Small intestine (tissue), 16 donors: ENCODE measurements at places on chromosomes 2 and 18.

DNA sequence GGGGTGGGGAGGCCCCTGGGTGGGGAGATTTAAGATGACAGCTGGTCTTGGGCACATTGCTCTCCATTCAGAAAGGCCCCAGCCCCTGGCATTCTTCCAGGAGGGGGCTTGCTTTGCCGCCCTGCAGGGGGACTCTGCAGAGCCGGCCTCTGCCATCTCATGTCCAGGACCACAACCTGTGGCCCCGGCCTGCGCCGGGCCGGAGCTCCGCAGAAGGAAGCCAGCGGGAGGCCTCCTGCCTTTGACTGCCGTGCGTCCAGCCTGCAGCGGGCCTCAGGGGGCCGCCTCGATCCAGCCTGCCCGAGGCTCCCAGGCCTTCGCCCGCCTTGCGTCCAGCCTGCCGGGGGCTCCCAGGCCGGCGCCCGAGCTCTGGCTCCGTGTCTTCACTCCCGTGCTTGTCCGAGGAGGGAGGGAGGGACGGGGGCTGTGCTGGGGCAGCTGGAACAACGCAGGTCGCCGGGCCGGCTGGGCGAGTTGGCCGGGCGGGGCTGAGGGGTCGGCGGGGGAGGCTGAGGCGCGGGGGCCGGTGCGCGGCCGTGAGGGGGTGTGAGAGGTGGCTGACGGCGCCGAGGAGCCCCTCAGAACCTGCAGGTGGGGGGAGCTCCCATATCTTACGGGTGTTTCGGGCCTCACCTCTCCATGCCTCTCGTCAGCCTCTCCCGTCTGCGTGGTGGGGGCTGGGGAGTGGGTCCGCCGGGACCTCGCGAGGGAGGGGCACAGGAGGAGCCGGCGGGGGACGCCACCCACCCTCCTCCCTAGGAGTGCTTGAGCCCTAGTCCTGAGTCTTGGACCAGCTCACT lies 20.4 kb downstream of the GPC1 start:
- DNase-seq: no peak

DNA sequence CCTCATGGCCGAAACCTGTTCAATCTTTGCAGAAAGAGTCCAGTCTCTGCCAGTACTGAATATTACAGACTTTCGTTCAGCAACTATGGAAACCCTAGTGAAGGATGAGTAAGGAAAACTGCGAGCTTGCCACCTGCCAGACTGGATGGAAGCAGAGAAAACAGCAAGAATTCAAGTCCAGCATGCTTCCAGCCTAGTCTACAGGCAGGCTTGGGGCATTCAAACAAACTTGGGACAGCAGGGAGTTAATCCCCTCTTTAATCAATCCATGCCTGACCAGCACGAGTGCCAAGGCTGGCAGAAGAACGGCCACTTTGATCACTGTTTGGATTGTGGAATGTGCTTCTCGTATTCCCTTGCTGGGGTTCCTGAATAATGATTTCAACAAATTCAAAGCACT lies 145.2 kb downstream of the EPHA4 start:
- DNase-seq: no peak

DNA sequence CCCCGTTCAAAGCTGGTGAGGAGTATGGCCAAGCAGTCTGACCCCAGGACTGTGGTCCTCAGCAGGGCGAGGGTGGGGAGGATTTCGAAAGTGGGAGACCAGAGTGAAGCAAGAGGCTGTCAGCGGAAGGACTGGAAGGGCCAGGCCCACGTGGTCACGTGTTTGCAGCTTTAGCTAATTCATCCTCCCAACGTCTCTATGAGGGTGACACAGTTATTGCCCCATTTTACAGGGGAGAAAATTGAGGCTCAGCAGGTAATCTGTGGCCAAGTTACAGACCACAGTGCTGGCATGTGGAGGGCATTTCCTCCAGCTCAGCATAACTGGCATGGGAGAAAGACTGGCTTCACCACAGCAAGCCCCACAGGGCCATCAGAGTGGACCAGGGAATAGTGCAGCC lies 45.4 kb upstream of the LTBP1 start:
- DNase-seq: no peak

DNA sequence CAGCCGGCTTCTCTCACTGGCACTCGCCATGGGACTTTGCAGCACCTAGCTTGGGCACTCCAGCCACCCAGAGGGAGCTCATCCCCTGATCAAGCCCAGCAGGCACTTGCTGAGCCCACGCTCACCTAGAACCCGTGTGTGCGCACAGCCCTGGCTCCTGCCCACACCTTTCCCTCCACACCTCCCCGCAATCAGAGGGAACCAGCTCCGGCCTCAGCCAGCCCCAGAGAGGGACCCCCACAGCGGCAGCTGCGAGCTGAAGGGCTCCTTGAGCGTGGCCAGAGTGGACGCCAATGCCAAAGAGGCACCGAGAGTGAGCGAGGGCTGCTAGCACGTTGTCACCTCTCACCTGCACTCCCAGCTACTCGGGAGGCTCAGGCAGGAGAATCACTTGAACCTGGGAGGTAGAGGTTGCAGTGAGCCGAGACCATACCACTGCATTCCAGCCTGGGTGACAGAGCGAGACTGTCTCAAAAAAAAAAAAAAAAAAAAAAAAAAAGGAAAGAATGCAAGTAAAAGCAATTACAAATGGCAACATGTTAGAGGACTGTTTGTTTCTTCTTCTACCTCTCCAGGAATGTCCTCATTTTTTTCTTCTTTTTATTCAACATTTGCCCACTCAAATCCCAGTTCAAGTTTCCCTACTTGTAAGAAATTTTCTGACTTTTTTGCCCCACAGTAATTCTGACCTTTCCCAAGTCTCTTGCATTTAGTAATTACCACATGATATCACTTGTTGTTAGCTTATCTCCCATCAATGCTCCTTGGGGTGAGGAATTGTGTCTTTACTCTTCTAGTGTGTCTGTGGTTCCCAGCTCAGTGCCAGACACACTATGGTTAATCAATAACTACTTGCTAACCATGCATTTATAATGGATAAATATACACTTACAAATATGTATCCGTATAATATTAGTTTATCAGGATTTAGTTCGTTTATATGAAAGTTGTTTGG lies 40.6 kb upstream of the ST3GAL5 start:
- no peak for DNase-seq
